ENCODE measurements at places on chromosomes 12 and 14.

DNA sequence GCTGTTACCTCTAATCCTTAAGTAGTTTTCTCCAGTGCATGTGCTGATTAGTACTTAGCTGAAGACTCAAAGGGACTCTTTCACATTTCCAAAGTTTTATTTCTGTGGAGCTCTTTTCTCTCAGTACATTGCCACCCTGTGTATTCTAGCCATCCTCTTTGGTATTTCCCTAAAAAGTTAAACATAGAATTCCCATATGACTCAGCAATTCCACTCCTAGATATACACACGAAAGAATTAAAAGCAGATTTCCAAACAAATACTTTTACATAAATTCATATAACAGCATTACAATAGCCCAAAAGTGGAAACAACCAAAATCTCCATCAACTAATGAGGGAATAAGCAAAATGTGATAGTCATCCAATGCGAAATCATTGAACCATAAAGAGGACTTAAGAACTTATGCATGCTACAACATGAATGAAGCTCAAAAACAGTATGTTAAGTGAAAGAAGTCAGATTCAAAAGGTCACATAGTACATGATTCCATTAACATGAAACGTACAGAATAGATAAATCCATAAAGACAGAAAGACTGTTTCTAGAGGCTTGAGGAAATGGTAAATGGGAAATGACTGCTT is 9.0 kb upstream of the NOVA1 start:
- no peak overlapping the region for H3K27ac ChIP-seq
- no peak overlapping the region for H3K4me3 ChIP-seq
- no peak for DNase-seq
- no peaks in the 10 kb centered on the region for H3K27me3 ChIP-seq
- no peaks in the 10 kb centered on the region for H3K36me3 ChIP-seq

DNA sequence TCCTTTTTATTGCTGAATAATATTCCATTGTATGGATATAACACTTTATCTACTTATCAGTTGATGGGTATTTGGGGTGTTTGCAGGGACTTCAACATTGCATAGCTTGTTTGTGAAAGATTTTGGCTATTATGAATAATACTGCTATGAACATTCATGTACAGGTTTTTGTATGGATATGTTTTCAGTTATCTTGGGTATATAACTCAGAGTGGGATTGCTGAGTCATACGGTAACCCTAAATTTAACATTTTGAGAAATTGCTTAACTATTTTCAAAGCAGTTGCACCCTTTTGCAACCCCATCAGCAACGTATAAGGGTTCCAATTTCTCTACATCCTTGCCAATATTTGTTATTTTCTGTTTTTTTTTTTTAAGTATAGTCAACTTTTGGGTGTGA is 27.3 kb upstream of the HELB start:
- no peak for DNase-seq
- H3K27me3 ChIP-seq, result no peaks in the 10 kb centered on the region
- H3K27ac ChIP-seq, result no peak overlapping the region

DNA sequence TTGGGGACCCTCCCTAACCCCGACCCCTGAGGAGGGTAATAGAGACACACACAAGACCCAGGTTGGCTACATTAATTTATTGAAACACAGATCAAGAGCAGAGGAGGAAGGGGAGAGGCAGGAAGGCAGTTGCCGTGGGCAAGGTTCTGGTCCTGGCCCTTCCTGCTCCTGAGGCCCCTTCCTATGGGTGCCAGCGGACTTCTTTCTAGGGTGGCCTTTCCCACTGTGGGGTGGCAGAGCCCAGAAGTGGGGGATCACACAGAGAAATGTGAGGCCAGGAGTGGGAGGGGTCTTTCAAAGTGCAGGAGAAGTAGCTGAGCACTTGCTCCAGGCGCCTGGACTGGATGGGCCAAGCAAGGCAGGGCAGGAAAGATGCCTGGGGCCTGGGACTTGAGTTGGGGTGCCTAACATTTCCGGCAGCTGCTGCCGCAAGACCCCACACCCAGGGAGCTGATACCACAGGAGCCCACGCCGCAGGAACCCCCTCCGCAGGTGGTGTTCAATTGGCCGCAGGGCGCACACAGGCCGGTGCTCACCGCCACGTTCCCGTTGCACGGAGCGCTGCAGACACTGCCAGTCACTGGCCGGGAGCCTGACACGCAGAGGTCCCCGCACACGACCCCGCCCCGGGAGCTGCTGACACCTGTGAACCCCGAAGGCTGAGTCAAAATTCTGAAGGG is 5.3 kb downstream of the KRT81 start:
- H3K27ac ChIP-seq, result no peak overlapping the region
- H3K36me3 ChIP-seq, result no peaks in the 10 kb centered on the region
- H3K4me1 ChIP-seq, result peaks cover 5% of the 10 kb centered on the region
- H3K4me3 ChIP-seq, result no peak overlapping the region
- H3K27me3 ChIP-seq, result no peaks in the 10 kb centered on the region

GRCh38 chr12:46723629-46724419 is 102.0 kb downstream of the SLC38A4 start:
- H3K4me1 ChIP-seq, result no peaks in the 10 kb centered on the region
- no peaks in the 10 kb centered on the region for H3K36me3 ChIP-seq
- no peak overlapping the region for H3K4me3 ChIP-seq
- H3K27ac ChIP-seq, result no peak overlapping the region

DNA sequence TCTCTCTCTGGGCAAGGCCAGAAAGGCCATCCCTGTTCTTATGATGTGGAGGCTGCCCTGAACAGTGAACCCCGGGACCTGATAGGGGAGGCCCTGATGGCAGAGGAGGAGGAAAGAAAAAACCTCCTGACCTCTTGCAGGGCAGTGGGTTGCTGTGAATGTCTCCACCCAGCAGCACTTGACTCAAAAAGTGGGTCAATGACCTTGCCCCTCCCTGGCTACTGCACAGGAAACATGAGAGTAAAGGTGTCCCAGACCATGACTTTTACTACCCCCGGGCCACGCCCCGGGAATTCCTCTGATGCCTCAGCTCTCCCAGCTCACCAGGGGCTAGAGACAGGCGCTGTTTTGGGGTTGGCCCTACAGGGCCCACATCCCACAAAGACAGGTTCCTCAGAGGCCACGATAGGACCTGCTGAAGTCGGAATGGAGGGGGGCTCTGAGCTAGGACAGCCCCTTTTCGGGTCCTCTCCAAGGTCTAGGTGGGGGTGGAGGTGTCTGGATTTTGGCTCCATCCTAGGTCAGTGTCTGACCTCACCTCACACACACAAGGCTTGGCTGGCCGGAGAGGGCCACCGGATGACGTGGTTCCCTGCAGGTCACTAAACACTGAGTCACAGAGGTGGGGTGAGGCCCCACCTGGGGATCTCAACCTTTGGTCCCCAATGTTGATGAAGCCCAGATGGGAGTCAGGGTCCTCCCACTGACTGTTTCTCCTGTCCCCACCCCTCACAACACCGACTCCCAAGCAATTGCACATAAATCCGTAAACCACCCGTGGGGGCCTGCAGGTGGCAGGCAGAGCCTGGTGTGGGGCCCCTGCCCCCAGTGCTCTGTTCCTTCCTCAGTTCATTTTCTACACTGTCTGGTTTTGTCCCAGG is 1.6 kb downstream of the RHOF start:
- no peak overlapping the region for H3K4me3 ChIP-seq
- no peaks in the 10 kb centered on the region for H3K36me3 ChIP-seq
- no peak overlapping the region for H3K27ac ChIP-seq
- DNase-seq, result no peak

- no peak overlapping the region for H3K27ac ChIP-seq
- no peaks in the 10 kb centered on the region for H3K36me3 ChIP-seq
- H3K4me1 ChIP-seq, result peaks cover 3% of the 10 kb centered on the region
- H3K4me3 ChIP-seq, result no peak overlapping the region
- DNase-seq, result no peak
Measured at GRCh38 chr12:75712223-75712622, 200.8 kb upstream of the KRR1 start.

DNA sequence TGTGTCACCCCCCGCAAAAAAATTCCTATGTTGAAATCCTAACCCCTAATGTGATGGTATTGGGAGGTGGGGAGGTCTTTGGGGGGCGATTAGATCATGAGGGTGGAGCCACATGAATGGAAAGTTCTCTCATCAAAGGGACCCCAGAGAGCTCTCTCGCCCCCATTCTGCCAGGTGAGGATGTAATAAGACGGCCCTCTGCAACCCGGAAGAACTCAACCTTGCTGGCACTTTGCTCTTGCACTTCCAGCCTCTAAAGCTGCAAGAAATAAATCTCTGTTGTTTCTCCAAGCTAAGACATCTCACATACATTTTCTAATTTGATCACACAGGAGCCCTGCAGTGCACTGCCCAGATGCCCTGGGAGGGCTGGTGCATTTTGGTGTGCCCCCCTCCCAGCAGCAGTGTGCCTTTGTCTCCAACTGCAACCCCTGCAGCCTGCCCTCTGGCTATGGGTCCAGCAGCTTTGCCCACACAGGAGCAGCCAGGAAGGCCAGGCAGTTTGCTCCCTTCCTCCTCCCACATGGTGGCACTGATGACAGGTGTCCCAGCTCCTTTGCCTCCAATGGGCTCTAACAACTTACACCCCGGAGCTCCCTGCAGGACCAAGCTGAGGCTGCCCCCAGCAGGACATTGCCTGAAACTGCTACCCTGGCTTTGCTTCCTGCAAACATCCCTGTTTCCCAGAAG is 59.3 kb downstream of the C14orf132 start:
- no peak overlapping the region for H3K27ac ChIP-seq
- H3K36me3 ChIP-seq, result no peaks in the 10 kb centered on the region
- no peak overlapping the region for H3K4me3 ChIP-seq
- no peak for DNase-seq

DNA sequence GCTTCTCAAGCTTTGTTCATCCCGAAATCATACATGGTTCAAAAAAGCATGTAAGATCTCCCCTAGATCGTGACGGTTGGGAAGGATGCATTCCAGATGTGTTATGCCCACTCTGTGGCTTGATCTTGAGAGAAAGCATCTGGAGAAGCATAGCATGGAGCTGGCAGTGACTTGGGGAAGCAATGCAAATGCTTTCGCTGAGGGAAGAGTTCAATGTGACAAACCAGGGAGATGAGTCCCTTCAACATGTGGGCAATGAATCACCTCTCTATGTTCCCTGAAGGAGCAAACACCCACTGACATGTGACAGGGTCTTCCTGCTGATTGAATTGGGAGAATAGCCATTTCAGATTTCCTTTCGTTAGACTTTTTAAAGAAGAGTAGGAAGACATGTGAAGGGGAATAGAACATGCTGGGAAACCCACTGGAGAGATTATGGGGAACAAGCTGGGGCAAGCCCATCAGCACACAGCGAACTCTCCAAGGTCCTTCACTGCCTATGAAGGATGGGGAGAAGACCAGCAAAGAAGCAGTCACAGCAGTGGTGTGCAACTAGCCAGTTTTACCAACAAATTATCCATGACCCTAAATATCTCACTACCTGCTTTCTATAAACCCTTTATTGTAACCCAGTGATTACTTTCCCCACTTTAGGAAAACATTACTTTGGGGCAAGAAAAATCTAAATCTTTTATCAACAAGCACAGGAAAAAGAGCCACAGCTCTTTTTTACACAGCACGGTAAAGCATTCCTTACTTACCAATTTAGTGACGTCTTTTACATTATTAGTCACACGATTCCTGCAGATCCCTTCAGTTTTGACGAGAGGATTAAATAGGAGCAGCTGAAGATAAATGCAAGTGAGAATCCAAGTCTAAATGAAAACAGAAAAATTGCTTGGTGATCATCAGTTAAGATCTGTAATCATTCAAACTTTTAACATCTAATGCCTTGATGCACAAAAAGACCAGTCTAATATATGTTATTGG is 35.0 kb downstream of the KITLG start:
- no peak for DNase-seq
- no peak overlapping the region for H3K4me3 ChIP-seq
- H3K4me1 ChIP-seq, result no peaks in the 10 kb centered on the region

- H3K4me3 ChIP-seq, result no peak overlapping the region
- no peak overlapping the region for H3K27ac ChIP-seq
- H3K4me1 ChIP-seq, result no peaks in the 10 kb centered on the region
- H3K36me3 ChIP-seq, result no peaks in the 10 kb centered on the region
- no peaks in the 10 kb centered on the region for H3K27me3 ChIP-seq
- DNase-seq, result no peak
Measured at GRCh38 chr12:118447181-118447580, 70.8 kb downstream of the SUDS3 start.

DNA sequence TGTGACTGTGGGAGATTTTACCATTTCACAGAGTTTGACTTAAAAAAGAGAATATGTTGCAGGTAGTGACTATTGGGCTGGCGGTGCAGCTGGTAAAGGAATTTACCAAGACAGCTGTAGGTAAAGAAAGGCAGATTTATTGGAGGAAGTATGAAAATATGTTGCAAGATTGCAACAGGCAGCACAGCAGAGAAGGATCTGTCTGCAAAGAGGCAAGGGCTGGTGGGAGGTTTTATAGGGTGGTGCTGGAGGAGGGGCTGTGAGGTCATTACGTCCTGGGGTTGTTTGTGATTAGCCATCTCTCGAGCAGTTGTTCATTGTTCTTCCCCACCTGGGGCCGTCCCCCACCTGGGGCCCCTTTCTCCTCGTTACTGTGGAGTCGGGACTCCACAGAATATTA is 62.1 kb downstream of the ACACB start:
- no peaks in the 10 kb centered on the region for H3K27me3 ChIP-seq
- H3K27ac ChIP-seq, result no peak overlapping the region
- H3K4me1 ChIP-seq, result no peaks in the 10 kb centered on the region
- DNase-seq, result no peak
- no peak overlapping the region for H3K4me3 ChIP-seq

DNA sequence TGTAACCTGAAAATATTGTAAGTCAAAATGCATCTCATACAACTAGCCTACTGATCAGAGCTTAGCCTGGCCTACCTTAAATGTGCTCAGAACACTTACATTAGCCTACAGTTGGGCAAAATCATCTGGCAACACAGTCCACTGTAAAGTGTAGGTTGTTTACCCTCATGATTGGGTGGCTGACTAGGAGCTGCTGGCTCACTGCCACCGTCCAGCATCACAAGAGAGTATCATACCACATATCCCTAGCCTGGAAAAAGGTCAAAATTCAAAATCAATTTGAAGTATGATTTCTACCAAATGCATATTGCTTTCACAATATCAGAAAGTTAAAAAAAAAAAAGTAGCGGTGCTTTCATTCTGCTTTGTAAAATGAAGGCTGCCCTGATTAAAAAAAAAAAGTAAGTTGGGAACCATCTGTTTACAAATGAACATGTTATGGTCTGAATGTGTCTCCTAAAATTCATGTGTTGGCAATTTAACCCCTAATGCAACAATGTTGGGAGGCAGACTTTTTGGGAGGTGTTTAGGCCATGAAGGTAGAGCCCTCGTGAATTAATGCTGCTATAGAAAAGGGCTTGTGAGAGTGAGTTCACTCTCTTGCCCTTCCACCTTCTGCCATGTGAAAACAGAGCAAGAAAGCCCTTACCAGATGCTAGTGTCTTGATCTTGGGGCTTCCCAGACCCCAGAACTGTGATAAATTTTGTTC is 211.8 kb downstream of the PPM1H start:
- no peaks in the 10 kb centered on the region for H3K27me3 ChIP-seq
- no peaks in the 10 kb centered on the region for H3K36me3 ChIP-seq

GRCh38 chr12:42812871-42813270 is 223.3 kb upstream of the PRICKLE1 start:
- H3K36me3 ChIP-seq, result no peaks in the 10 kb centered on the region
- H3K4me1 ChIP-seq, result no peaks in the 10 kb centered on the region
- no peaks in the 10 kb centered on the region for H3K27me3 ChIP-seq
- H3K4me3 ChIP-seq, result no peak overlapping the region
